Keratinocyte (primary cell): ENCODE measurements at places on chromosomes 7 and 10. TPM values are rescaled to one million over a fixed set of nuclear protein-coding genes. Genes with fewer than 3 reads are reported as not detected.

DNA sequence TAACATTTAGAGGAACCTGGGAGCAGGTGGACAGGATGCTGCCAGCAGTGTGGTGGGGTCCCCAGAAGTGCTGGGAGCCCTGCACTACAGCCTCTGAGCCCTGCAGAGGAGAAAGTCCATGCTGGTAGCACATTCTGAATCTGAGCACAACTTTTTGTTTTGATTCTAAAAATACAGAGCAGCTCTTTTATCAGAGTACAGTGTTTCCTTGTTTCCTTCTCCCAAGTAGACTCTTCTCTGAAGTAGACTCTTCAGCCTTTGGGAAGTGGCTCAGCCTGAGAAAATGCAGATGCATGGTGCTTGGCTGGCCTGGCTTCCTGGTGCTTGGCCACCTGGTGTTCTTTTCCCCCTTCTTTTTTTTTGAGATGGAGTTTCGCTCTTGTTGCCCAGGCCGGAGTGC lies 9.1 kb downstream of the ADCY1 start:
- no peak for DNase-seq
- H3K36me3 ChIP-seq: no peaks in the 10 kb centered on the region
- H3K27ac ChIP-seq: no peak overlapping the region

DNA sequence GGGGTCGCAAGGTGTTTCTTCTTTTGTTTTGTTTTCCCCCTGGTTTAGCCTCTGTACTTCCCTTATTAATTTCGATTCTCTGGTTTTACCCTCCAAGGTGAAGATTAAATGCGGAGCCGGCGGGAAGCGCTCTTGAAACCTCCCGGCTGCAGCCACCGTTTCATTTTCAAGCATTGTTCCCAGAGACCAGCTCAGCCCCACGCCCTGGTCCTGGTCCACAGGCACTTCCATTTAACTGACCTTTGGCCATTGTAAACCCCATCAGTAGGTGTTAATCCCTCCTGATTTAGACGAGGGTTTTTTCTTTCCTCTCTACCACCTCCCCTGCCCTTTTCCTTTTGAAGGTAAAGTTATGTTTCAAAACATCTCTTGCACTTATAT lies 39.2 kb upstream of the ENO4 start:
- no peak for DNase-seq
- H3K27ac ChIP-seq: no peak overlapping the region
- H3K27me3 ChIP-seq: peaks cover 25% of the 10 kb centered on the region
- H3K4me1 ChIP-seq: no peaks in the 10 kb centered on the region
- H3K36me3 ChIP-seq: no peaks in the 10 kb centered on the region

DNA sequence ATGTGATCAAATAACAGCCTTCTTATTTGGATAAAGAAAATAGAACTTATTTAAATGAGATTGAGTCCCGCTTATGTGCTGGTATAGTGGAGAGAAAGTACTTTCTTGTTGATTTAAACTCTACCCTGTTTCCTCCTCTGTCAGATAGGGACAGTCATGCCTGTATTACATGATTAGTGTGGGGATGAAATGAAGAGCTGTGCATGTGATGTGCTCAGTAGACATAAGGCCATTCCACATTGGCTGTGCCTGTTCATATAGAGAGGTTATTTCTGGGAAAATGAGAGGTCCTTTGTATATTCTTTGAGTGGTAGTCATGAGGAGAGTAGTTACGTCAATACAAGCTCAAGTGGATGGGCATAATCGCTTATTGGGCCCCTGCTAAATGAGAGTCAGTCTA lies 5.7 kb downstream of the MTURN start:
- no peaks in the 10 kb centered on the region for H3K36me3 ChIP-seq

DNA sequence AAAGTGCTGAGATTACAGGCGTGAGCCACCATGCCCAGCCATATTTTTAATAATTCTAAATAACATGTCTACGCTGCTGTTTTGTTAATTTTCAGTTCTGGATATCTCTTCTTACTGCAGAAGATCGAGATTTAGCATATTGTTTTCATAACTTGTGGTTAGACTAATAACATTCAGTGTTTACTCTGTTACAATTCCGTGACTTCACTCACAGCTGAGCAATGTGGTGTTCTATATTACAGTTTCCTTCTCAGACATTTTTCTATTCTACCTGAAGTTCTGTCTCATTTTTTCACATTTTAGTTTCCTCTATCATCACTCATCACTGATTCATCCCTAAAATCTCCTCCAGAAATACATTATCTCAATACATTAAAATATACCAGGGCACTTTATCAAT lies 10.9 kb downstream of the RNF32 start:
- no peak overlapping the region for H3K27ac ChIP-seq
- H3K36me3 ChIP-seq: no peaks in the 10 kb centered on the region
- no peak overlapping the region for H3K4me3 ChIP-seq
- no peaks in the 10 kb centered on the region for H3K4me1 ChIP-seq

DNA sequence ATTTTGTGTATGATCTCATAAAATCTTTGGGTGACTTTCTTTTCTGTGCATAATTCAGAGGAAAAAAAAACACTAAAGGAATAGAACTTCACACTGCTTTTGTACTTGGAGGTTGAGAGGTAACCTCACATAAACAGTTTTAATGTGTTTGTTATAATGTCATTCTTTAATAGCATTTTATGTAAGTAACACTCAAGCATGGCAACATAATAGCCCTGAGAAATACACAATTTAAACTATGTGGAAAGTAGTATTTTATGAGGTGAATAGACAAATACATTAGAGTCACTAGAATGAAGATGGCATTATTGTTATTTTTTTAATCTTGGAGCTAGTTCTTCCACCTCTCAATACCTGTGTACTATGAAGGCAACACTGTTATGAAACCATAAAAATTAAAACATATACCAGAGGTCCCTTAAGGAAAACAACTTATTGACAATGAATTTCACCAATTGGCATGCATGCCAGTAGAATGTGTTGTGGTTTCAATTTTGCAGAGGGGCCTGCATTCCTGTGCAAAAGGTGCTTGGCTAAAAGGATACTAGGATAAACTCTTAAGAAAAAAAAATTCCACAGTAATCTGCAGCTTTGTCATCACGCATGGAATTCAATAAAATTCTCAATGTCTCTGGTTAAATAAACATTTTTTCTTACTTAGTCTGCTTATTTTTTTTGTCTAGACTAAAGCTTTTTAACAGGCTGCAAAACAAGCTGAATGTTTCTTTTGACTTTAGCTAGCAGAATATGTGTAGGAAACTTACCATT lies 102.5 kb downstream of the CD36 start:
- no peak for DNase-seq
- no peaks in the 10 kb centered on the region for H3K4me1 ChIP-seq
- no peak overlapping the region for H3K27ac ChIP-seq
- peaks cover 3% of the 10 kb centered on the region for H3K36me3 ChIP-seq

The GATA3 gene
- 1.7 to 7.7 TPM (median 4.0 TPM) in 3 replicates for polyA plus RNA-seq
